ENCODE measurements at places on chromosomes 11 and 22.

DNA sequence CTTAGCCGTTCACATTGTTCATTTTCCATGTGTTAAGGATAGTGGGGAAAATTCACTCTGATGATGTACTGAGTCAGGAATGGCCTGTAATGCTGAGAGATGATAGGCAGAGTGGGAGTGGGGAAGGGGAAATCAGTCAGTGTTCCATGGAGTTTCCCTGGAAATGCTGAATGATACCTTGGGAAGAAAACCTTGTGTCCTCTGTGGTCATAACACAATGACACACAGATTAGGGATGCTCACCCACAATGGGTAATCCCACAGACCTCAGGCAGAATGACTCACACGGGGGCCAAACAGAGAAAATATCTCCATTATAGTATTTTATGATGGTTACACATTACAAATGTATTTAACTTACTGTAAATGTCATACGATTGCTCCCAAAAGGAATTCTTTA, 118.0 kb downstream of the SNX19 start:
- DNase-seq: no peak

DNA sequence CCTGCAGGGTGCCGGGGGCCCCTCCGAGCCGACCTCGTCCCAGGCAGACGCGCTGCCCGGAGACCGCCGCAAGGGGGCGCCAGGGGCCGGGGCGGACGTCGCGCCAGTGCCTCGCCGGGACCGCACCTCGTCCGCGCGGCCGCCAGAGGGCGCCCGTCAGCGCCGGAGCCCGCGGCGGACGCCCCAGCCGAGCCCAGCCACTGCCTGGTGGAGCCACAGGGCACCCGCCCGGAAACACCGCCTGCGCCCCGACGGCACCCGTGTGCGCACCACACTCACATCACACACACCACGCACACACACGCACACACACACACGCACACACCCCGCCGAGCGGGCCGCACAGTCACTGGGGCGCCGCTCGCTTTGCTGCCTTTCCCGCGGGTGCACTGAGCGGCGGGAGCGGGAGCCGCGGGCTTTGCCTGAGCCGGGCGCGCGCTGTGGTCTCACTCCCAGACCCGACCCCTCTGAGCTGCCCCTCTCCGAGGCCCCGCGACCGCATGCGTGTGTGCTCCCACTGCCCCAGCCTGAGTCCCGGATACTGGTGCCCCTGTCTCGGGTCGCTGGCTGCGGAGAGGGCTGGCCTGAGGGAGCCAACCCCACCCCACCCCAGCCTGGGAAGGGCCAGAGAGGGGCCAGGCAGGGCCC, 449.3 kb downstream of the OPCML start:
- DNase-seq: no peak

DNA sequence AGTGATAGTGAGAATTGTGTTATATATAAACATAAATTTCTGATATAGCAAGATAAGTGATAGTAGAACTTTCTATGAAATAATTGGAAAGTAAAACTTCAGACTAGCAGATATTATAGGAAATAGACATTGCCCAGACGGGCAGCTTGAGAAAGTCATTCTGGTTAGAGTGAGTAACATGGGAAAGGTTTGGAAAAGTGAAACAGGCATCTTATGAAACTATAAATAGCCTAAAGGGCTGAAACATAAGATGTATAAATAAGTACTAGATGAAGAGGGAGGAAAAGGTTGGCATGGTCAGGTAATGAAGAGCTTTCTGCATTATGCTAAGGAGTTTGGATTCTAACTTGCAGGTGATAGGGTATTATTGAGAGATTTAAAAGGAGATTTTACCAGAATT, 101.3 kb downstream of the DYNC2H1 start:
- no peak for DNase-seq

- DNase-seq: no peak
Observed at GRCh38 chr11:14934641-14935351, 37.4 kb downstream of the CALCA start.

GRCh38 chr11:132448334-132448995, 1078.0 kb downstream of the NTM start:
- DNase-seq: no peak

DNA sequence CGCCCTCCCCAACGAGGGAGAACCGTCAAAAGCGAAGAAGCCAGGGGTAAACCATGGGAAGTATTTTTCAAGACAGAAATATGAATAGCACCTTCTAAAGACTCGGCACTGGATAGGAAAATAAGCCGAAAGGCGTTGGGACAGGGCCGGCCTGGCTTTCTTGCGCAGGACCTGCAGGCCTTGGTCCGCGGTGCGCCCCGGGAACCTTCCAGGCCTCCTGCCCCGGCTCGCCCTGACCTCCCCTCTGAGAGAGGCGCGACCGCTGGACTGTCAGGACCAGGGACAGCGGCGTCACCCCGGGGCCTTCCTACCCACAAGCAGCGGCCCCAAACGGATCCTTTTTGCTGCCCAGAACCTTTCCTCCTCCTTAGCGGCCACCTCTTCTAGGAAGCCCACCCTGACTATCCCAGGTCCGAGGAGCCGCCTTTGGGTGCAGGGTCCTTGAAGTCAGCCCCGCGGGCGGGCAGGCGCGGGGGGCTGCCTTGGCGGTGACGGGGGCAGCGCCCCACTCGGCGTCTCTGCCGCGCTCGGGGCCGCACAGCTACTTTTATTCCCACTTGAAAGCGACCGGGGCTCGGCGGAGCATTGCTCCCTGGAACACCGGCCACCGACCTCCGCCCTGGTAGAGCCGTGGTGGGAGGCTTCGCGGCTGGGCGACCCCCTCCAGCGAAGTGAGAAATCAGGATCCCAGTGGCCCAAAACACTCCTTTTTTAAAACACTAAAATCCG, 650 bp upstream of the MAPK11 start:
- no peak for DNase-seq

Measured in sigmoid colon (tissue), 7 donors.